ENCODE measurements at places on chromosomes 16 and 17. TPM values are rescaled to one million over a fixed set of nuclear protein-coding genes. Genes with fewer than 3 reads are reported as not detected.

- no peak for DNase-seq
These were observed 14.5 kb upstream of the APRT start for GRCh38 chr16:88826070-88826840.

DNA sequence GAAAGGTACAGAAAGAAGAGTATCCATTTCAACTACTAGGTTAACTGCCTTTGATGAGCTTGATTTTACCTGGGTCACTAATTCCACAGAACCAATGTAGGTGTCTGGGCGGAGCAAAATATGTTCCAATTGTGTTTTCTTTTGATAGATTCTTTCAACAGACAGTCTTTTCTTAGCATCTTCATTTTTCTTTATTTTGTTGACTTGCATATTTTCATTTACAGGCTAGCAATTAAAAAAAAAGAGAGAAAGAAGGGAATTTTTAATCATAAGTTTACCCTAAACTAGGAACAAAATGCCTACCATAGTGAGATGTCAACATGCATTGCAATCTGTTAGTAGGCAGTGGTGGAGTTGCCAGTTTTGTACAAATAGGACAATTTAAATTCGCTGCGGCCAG is 1.0 kb downstream of the TOP2A start:
- DNase-seq: no peak

DNA sequence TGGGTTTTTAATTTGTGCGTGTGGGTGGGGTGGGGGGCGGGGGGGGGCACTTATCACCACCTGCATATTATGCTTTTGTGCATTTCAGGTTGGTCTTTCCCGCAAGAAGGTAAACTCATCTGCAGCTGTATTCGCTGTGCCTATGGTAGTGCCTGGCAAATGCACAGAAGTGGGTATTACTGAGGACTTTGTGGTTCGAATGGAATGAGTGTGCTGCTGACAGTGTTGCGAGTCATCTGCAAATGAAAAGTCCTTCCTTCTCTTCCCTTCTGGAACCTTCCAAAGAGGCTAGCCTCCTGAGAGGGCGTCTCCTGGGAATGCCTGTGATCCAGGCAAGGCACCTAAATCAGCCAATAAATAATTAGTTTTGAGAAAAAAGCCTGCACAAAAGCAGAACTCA is 532.9 kb downstream of the MAF start:
- DNase-seq: no peak

- no peak for DNase-seq
These were observed 104.3 kb downstream of the STXBP4 start for GRCh38 chr17:55072898-55073297.

DNA sequence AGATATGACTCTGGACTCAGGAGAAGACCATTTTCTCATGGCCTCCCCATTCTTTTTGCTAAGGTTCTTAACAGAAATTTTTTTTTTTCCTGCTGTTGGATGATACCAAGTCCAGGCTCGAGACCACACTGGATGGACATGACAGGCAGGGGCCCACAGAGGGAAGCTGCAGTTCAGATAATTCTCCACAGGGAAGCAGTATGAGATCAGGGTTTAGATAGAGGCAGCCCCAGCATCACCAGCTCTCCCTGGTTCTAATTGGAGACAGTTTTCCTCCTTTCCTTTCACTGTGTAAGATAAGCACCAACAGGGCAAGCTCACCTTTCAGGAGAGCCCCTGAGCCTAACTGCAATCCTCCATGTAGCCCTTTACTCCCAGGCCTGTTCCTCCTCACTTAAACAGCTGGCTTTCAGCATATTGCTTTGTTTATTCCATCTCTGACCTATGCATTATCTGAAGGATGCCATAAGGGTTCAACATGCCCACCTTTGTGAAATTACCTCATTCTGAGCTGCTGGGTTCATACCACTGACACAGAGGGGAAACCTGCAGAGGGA is 108.1 kb downstream of the SNX11 start:
- DNase-seq: no peak

- no peak for DNase-seq
These were observed 833.6 kb upstream of the SOX9 start for GRCh38 chr17:71287071-71287823.

UBALD1 gene
- total RNA-seq: 27.2 TPM

TVP23C gene
- 39.3 TPM for total RNA-seq

CCDC92B gene
- 1.0 TPM for total RNA-seq

GRCh38 chr16:55421226-55421625 is 57.8 kb upstream of the MMP2 start:
- DNase-seq: no peak

GRCh38 chr16:12620150-12620549 is 183.5 kb downstream of the CPPED1 start:
- no peak for DNase-seq

HS3ST4 gene
- total RNA-seq: not detected

- no peak for DNase-seq
These were observed 128.1 kb upstream of the CCL2 start for GRCh38 chr17:34126965-34127364.

DNA sequence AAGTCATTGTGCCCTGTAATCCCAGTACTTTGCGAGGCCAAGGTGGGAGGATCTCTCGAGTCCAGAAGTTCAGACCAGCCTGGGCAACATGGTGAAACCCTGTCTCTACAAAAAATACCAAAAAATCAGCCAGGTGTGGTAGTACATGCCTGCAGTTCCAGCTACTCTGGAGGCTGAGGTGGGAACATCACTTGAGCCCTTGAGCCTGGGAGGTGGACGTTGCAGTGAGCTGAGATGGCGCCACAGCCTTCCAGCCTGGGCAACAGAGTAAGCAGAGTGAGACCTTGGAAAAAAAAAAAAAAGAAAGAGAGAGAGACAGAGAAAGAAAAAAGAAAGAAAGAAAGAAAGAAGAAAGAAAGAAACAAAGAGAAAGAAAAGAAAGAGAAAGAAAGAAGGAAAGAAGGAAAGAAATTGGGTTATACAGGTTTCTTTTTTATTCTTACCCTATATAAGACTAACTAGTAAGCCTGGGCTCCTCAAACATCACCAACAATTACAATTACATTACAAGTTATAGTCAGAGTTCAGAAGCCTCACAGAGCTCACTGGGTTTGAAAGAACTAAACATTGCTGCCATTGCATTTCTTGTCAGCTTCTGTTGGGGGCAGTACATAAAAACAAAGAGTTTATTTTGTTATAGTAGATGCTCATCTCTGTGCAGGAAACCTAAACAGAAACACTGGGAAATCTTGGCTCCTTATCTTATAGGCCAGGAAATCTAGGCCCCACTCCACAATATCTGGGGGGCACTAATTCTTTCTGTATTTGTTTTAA is 6.7 kb upstream of the ABCA9 start:
- no peak for DNase-seq

- DNase-seq: no peak
These were observed 68.6 kb downstream of the ZNF778 start for GRCh38 chr16:89286096-89286495.

GID4 gene
- total RNA-seq: 12.4 TPM

GRCh38 chr17:50141745-50142110 is 8.7 kb downstream of the PPP1R9B start:
- DNase-seq: no peak

TMEM235 gene
- not detected for total RNA-seq

GRCh38 chr17:70810609-70811008 is 641.3 kb downstream of the KCNJ2 start:
- no peak for DNase-seq

DNA sequence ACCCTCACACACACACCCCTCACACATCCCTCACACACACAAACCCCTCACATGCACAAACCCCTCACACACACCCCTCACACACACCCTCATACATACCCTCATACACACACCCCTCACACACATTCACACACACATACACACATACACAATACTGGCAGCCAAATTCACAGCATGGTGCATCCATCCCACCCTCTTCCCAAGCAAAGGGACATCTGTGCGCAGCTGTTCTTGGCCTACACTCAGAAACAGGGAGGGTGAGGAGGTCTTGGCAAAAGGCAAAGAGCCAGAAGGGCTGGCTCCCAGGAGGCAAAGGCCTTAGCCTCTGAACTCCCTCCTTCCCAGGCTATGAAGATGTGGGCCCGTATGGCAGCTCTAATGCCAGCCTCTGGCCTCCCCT is 23.4 kb downstream of the C17orf67 start:
- no peak for DNase-seq

GRCh38 chr16:65010125-65010524 is 111.7 kb downstream of the CDH11 start:
- no peak for DNase-seq

Measured in ureter (tissue), 1 donor.